ENCODE measurements at places on chromosomes 11 and 22.

DNA sequence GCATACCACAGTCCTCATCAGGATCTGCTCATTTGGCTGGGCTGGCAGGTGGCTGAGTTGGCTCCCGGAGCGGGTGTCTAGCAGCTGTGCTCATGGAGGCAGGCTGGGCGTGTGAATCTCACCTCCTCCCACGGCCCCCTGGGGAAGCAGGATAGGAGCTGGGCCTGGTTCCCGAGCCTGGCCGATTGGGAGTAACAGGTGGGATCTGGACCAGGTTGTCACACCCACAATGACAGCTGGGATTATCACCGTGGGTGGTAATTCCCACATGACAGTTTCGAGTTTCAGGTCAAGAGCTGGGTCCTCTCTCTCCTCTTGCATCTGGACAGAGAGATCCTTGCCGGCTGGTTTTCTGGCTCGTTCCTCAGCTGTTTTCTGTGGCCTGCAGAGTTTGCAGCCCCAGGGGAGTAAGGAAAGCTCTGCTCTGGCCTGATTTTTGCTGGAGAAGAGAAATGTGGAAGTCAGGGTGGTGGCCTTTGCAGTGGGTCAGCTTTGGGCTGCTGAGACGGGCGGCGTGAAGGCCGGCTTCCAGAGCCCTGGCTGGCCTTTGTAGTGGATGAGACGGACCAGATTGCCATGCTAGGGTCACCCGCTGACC lies 57.0 kb downstream of the BCR start:
- peak; percentile 73 for DNase-seq

DNA sequence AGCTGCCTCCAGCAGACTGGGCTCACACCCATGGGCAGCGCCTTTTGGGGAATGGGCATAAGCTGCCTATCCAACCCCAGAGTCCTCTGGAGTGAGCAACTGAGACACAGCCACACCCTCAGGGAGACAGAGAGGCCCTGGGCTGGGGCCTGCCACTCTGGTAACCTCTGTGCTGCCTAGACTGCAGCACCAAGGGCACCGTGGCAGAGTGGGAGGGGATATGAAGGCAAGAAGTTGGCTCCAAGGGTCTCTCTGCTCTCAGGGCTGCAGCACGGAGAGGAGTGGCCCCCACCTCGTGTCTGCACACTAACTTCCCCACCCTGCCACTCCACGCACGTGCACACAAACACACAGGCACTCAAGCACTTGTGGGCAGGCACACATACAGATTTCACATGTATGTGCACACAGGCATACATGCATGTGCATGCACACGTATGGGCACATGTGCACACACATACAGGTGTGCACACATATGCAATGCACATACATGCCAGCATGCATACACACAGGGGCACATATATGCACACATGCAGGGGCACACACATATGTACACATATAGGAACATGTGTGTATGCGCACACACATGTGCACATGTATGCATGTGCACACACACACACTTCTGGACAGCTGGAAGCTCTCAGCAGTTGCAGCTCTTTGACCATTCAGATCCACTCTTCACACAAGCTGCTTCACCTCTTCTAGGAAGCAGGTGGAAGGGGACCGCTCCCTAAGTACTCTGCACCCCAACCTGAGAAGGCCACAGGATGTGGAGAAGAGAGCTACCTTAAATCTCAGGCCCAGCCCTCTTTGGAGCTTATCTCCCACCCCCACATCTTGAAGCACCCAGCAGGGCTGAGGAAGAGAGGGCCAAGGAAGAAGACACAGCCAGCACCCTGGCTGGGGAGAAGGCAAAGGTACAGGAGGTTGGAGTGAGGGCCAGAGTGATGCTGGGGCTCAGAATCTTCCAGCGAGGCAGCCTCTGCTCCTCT lies 4.3 kb downstream of the IGSF9B start:
- no peak for DNase-seq

GRCh38 chr11:10144954-10145353 lies 149.1 kb downstream of the SBF2 start:
- no peak for DNase-seq

DNA sequence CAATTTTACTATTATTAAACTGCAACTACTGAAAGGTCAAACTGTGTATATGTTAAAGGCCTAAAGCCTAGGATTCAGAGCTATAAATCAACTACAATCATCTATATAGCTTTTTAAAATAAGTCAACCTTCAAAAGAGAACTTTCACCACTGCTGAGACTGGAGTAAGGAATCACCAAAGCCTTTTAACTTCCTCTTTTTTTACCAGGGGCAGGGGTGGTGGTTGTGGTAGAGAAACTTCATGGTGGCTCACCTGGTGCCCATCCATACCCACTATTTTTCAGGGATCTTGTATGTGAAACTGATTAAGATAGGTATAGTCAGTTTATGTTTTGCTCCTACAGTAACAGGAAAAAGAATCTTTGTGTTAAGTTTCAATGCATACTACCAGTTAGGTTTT lies 31.5 kb downstream of the TSG101 start:
- no peak for DNase-seq

DNA sequence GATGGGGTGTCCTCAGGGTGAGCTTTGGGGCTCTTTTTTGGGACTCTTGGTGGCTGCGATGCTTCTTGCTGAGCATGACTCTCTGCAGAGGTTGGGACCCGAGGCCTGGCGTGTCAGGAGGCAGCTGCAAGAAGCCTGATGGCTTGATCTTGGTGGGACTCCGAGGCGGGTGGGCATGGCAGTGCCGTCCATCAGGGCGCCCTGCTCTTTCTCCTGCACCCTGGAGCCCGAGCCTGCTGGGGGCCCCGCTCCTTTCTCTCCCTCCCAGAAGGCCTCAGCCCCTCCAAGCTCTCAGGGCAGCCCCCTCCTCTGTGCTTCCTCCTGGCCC lies 432.7 kb downstream of the TBC1D22A start:
- no peak for DNase-seq

DNA sequence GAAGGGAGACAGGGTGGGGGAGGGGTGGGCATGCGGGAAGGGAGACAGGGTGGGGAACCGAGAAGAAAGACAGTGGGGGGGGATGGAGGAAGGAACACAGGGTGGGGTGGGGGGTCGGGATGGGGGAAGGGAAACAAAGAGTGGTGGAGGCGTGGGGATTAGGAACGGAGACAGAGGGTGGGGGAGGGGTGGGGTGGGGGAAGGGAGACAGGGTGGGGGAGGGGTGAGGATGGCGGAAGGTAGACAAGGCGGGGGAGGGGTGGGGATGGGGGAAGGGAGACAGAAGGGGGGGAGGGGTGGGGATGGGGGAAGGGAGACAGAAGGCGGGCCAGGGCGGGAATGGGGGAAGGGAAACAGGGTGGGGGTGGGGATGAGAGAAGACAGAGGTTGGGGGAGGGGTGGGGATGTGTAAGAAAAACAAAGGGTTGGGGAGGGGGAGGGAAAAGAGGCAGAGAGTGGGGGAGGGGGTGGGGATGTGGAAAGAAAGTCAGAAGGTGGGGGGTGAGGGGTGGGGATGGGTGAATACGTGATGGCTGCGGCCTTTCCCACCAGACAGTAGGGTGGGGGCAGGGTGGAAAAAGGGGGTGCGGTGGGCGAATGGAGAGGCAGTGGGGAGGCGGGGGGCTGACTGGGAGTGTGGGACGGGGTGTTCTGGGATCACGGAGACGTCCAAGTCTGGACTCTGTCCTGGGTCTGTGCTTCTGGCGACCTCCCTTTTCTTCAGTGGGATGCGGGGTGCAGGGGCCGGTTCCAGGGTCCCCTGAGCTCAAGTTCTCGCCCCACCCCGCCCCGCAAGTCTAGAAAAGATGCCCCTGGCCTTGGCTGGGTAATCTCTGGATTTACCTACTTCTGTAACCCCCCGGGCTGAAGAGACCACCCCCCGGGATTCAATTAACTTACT lies 744 bp downstream of the PRAME start:
- DNase-seq, result no peak

DNA sequence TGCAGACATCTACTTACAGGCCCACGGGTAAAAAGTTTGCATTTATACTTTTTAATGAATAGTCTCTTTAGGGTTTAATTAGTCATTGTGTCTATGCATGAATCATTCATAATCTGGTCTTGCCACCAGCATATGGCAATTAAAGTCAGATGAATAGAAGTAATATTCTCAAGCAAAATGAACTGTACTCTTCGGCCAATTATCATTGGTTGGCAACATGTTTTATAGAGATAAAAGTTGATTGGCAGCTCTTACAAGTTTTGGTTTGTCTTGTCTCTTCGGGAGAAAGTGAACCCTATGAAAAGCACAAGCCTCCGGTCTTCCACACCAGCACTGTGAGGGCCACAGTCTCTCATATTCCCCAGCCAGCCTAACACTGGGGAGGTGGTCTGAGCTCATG lies 97.8 kb downstream of the OSBP2 start:
- DNase-seq, result peak; percentile 10

GRCh38 chr22:34902335-34902734 lies 163.6 kb upstream of the ISX start:
- no peak for DNase-seq

DNA sequence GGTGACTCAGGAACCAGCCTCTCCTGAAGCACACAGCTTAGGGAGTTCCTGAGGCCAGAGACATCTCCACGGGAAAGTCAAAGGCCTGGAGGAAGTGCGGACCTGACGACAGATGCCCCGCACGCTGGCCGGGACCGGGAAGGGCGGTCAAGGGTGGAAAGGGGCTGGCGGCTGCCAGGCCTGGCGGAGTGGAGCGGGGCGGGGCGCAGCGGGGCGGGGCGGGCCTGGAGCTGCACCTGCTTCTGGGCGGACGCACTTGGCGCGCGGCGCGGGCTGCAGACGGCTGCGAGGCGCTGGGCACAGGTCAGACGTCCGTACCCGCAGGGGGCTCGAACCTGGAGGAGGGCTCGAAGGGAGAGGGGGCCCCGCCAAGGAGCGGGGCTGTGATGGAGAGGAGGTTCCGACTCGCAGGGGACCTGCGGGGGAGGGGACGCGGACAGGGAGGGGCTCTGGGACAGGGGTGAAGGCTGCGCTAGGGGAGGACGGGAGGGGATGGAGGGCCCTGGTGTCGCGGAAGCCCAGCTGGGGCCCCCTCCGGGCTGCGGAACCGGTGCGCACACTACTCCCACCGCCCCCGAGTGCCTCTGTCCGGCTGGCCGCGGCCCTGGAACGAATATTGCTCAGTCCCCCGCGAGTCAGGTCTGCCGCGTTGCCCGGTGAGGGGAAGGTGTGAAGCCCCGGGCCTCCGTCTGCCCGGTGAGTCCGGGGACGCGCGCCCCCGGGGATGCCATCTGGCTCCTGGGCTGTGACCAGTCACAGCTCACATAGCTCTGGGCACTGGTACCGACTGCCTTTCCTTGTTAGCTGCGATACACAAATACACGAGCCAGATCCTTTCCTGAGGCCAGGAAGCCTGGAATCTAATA lies at the start of gene TMEM45B:
Gene TMEM45B (plus strand): TSS at position 253 of the 866 bp plus-strand sequence. CDS start 36,635 bp downstream, outside the sequence.
- DNase-seq, result no peak

DNA sequence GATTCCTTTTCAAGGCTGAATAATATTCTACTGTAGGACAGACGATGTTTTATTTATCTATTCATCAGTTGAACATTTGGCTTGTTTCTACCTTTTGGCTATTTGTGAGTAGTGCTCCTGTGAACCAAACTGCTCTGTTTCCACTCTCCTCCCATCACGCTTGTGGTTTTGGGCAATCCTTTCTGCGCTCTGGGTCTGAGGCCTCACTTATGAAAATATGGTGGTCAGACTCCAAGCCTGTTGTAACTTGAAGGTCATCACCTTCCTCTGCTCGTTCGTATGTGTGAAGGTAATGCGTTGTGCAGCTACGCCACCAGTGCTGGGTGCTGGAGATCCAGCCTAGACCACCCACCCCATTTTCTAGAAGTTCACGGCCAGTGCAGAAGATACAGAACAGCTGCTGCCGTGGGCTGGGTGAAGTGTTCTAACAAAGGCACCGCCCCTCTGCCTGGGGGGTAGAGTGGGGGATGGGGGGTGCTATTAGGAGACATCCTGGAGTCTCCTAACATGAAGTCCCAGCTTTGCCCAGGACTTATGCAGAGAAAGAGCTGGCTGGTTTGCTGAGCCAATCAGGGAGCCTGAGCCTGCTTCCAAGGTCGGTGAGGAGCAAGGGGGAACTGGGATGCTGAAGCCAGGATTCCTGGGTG lies 21.0 kb downstream of the PTPN5 start:
- no peak for DNase-seq

DNA sequence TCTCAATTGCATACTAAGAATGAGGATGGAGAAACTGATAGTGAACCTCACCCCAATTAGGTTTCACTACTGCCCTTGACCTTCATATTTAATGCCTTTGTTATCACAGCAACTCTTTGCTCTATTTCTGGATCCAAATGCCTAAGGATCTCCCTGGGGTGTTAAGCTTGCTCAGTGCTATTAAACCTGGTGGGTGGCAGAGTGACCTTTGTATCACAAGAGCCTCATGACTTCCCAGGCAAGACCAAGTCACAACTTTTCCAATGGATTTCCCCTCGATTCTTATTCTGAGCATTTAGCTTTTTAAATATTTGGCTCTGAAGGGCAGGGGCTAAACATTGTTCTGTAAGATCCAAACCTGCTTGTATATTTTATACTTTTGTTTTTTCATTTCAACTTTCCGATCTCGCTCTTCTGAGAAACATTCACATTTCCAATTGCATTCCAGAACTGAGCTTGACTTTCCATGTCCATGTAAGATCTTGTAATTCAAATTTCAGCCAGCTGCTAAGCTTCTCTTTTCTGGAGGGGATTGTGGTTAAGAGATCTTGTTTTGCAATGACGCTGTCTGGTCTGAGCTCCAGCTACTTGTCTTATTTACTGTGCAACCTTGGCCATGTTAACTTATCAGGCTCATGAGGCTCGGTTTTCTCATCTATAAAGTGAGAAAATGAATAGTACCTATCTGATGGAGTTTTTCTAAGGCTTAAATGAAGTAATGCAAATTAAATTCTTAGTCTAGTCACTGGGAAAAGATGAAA lies 6.4 kb upstream of the EHF start:
- DNase-seq, result no peak

DNA sequence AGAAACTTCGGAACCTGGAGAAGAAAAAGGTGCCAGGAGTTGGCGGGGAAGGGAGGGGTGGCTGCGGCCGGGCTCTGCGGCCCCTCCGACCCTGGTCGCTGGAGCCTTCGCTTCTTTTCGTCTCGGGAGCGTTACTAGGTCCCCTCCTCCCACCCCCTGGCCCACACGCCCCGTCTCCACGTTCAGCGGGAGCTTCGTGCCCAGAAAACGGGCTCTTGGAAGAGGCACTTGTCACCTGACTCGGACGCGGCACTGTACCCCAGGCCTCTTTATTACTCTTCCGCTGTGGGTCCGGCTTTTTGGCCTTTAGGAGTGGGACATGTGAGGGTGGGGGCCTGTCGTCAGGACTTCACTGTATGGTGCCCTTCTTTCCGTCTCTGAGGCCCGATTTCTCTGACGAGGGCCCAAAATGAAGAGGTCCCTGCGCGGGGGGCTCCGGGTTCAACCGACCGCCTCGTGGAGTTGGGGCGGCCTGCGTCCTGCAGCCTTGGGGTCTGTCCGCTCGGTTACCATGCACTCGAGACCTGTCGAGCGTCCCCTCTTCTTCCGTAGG lies 1.2 kb downstream of the CAPRIN1 start:
- DNase-seq, result no peak

GRCh38 chr11:123434262-123434661 lies 4.2 kb downstream of the GRAMD1B start:
- DNase-seq, result peak; percentile 30

- peak; percentile 28 for DNase-seq
These were observed 2.0 kb downstream of the HEPN1 start for GRCh38 chr11:124920870-124921609.

Data from NCI-H446 treated with DMSO at 0.1 percent for 48 hours (cell line).